ENCODE measurements at places on chromosomes 11 and 22. TPM values are rescaled to one million over a fixed set of nuclear protein-coding genes. Genes with fewer than 3 reads are reported as not detected.

RAB38 gene
- 15.0 TPM for total RNA-seq

TUB gene
- total RNA-seq = 15.8 TPM

SCGB1C1 gene
- not detected for total RNA-seq

DNA sequence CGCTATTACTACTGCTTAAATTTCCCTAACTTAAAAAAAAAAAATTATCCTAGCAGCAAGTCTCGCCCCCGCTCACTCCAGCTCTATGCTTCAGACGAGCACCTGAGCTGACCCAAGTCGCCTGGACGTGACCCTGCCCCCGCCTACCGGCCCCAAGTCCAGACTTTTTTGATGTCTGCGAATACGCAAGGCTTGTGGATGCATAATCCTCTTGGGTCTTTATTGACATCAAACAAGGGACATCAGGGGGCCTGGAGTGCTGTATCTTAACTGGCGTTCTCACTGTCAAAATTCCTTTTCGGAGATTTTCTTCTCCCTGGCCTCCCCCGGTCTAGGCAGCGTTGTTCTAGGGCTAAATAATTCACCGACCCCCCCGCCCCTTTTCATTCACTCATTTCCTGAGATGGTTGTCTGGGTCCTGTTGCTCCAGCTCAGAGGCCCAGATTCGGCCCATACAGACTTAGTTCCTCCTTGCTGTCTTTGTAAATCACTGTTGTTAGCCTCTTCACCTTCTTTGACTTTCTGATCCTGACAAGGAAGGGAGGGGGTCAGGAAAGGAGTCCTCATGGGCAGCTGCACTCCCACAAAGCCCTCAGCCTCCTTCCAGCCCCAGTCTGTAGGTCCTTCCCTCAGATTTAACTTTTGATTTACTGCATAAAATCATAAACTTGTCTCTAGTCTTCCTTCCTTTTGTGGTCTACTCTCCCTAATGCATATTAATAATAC lies 601 bp upstream of the LRP4 start:
- DNase-seq = peak; percentile 79

DNA sequence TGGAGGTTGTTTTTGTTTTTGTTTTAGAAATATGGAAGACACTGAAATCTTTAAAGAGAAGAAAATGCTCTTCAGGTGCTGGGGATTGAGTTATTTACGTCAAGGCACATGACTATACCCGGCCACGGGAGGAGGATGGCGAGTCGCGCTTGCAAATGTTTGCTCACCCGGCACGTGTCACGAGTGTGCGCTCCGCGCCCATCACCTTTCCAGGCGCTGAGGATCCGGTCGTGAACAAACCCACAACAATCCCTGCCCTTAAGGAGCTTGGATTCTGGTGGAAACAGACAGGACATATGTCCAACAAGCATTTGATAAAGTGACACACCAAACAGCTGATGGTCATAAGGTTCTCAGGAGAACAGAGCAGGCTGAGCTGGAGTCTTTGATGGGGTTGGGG lies 715.5 kb downstream of the BRD1 start:
- no peak for DNase-seq

- DNase-seq = no peak
Observed at GRCh38 chr11:27358296-27358695, 4.7 kb downstream of the CCDC34 start.

GRCh38 chr11:47243454-47243853 lies 5.2 kb downstream of the ACP2 start:
- DNase-seq = no peak

- no peak for DNase-seq
Observed at GRCh38 chr22:28244757-28245156, 325.7 kb upstream of the PITPNB start.
